ENCODE measurements at places on chromosomes 7 and 10. TPM values are rescaled to one million over a fixed set of nuclear protein-coding genes. Genes with fewer than 3 reads are reported as not detected.

Gene GPR37
- total RNA-seq, result not detected

Gene DLD
- 318 TPM for total RNA-seq

Gene ALOX5
- 4.7 TPM for total RNA-seq

Gene CYP2C19
- total RNA-seq, result 0.11 TPM

Gene ASZ1
- not detected for total RNA-seq

Gene GDF2
- not detected for total RNA-seq

Gene MACC1
- 0.19 TPM for total RNA-seq

Gene TAS2R4
- total RNA-seq, result 0.32 TPM

Gene FAM20C
- total RNA-seq, result 23.4 TPM
